ENCODE measurements at places on chromosomes 3 and 15.
A peak's percentile ranks its signal among the peaks of the same experiment; 100 is the strongest.

DNA sequence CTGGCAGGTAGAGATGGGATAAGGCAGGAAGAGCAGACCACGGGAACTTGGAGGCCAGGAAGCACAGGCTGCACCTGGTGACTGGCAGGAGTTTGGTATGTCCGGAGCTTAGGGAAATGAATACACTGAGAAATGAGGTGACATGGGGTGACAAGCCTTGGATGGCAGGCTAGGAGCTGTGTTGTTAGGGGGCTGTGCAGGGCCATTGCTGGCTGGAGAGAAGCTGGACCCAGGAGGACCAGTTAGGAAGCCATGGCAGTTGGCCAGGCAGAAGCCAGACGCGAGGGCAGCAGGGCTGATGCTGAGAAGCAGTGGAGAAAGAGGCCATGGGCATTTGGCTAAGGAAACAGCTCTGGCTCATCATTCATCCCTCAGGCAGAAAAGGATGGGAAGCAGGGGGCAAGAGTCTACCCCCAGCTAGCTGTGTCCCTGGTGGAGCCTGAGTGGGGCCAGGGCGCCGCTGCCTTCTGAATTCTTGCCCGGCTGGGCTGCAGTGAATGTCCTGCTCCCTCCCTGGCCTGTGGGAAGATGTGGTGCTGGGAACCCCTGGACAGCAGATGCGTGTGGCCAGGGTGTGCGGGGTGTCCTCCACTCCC is 255.8 kb downstream of the FAM43A start:
- no peak for DNase-seq

- DNase-seq = no peak
These were observed 20.4 kb upstream of the NTRK3 start for GRCh38 chr15:88276821-88277410.

- no peak for DNase-seq
These were observed 25.8 kb downstream of the AQP9 start for GRCh38 chr15:58163985-58164384.

DNA sequence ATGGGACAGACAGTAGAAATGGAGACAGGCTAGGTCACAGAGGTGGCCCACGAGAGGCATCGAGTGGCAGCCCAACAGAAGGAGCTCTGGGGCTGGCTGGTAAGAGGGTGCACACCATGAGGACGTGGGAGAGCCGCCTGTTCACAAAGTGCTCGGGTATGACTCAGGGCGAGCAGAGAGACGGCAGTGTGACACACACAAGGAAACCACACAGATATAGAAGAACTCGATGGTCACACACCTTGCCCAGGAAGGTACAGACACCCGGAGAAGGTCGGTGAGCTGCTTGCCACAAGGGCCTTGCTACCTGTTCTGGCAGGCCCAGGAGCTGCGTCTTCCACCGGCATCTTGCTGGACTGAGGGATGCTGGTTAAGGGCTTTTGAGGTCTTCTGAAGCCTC is 50.2 kb downstream of the CA12 start:
- no peak for DNase-seq

- DNase-seq = no peak
These were observed 23.5 kb downstream of the PLCL2 start for GRCh38 chr3:16908016-16908807.

DNA sequence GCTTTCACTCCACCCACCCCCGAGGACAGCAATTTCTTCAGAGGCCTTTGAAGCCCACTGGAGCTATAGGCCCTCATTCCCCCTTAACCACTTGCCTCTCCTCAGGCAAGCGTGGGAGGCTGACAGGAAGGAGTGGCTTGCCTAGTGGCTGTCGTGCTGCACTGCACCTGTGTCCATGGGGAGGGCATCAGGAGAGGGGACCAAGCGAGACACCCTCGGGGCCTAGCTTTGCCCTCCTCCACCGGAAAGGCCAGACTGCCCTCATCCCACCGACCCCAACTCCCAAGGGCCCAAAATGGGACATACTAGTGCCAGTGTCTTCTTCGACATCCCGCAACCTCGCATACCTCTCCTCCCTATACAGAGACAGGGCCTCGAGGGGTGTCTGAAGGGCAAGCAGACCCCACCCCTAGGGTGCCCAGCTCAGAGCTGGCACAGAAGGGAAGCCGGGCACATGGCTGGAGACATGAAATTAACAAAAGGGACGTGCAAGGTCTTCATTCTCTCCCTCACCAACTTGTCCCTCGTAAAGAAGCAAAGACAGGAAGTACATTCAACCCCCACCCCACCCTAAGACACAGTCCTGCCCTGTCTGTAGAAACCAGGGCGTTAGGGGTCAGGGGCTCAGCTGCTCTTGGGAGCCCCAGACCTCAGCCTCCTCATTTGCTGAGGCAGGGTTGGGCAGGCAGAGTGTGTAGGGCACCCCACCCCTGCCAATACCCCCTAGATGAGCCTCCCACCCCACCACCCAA is 24.3 kb downstream of the VIPR1 start:
- DNase-seq = peak; percentile 40

DNA sequence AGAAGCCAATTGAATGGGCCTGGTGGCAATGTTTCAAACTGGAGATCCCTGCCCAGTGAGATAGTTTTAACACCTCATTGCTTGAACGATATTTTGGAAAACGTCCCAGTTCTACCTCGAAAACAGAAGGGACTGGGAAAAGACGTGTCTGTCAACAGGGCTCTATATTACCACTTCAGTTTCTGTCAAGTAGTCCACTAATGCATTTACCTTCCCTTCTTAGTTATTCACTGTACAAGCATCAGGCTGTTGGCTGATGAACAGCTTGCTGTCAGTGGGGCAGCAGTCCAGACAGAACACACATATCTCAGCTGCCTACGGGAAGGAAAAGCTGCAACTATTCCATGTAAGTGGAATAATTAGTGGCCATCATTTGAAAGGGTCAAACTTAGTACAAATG is 794.7 kb upstream of the GBE1 start:
- no peak for DNase-seq

GRCh38 chr3:184345317-184346144 is 8.1 kb downstream of the FAM131A start:
- DNase-seq = no peak

DNA sequence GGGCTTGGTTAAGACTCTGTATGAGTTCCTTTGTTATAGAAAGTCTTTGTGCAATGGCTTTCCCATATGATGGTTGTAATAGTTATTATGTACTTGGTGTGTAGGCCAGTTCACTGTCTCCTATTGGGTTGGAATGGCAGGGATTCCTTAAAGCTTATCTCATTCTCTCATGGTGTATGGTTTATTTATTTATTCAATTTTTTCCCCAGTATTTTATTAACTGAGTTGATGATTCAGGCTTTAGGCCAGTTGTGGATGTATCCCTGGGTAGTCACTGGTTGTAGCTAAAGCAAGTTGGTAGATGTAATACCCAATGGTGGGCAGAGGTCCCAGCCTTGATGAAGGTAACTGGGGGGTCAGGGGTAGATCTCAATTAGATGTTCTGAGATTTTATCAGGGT is 349.4 kb downstream of the DOCK3 start:
- no peak for DNase-seq

- DNase-seq = no peak
These were observed 37.8 kb downstream of the LMCD1 start for GRCh38 chr3:8539419-8539818.

- DNase-seq = no peak
These were observed 491.3 kb upstream of the IL12A start for GRCh38 chr3:159497361-159497760.

DNA sequence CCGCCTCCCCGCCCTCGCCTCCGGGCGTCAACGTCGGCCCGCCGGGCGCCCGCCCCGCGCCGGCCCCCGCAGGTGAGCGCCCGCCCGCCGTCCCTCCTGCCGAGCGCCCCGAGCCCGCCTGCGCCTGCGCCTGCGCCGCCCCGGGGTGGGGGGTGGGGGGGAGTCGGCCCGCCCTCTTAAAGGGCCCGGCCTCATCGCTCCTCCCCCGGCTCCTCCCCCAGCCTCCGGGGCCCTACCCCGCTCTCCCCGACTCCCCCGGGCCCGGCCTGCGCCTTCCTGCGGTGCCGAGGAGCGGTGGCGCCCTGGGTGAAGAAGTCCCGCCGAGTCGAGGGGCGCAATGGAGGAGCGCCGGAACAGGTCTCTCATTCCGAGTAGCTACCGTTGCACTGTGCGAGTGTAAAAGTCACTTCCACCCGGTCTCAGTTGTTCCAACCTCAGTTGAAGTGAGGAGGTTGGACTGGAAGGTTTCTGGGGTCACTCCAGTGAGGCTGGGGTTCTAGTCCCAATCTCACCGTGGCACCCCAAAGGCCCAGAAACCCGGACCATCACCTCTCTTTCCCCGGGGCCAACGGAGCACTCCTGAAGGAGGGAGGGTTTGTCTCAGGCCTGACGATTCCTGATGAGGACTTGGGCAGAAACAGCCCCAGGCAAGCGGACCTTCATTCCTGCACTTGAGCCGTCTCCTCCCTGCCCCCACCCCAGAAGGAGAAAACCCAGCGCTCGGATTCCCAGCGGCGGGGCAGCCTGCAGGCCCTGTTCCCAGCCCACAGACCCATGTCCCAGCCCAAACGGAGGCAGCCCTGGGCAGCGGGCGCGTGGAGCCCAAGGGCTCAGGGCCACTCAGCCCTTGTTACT is 1.5 kb upstream of the TNK2 start:
- peak; percentile 80 for DNase-seq

DNA sequence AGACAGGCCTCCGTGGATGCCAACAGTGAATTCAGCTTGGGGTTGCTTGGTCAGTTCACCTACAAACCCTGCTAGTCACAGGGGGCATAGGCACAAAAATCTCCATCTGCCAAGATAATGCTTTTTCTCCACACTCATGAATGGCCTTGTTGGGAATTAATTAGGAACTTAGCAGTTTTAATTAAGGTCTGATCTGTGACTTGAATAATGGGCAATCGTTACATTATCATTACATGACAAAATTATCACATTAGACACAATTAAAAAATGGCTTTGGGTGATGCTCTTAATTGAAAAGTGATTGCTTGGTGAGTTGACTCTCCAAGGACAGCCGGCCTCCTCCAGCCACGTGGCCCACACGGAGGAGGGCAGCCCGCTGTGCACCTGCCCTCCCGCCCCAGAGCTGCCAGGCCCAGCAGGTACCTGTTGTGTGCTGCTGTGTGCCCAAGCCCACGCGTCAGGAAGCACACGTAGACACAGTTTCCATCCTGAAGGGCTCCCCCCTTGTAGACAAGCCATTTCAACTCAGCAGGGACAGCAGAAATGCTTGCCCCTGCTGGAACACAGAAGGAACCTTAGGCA is 274.2 kb downstream of the OCA2 start:
- DNase-seq = no peak

- peak; percentile 72 for DNase-seq
These were observed 162.4 kb upstream of the CGNL1 start for GRCh38 chr15:57213862-57214261.

GRCh38 chr3:69458803-69459365 is 73.0 kb upstream of the FRMD4B start:
- DNase-seq = peak; percentile 93

- DNase-seq = peak; percentile 1
These were observed 787.7 kb downstream of the MCTP2 start for GRCh38 chr15:95018888-95019545.

- DNase-seq = no peak
These were observed 11.6 kb upstream of the SEMA5B start for GRCh38 chr3:123039178-123039577.

DNA sequence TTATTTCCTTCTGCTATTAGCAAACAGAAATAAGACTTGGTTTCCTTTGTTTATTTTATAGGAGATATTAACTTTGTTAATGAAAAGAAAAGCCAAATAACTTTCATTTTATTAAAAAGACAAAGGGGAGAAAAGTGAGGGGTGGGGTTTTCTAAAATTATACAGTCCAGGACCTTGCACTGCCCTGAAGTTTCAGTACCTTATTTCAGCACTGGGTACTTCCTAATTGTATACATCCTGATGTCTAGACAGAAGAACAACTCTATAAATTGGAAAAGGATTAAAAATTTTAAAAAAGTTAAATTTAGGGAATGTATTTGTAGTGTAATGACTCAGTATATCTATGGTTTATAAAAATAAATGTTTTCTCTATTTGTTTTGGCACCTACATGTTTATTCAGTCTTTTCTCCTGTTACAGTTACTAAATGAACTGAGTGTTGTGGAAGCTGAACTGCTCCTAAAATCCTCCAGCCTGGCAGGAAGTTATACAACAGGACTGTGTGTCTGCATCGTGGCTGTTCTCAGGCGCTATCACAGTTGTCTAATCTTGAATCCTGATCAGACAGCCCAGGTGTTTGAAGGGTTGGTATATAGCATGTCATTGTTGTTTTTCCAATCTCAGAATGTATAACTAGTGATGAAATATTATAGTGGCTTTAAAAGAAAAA is 27.6 kb upstream of the P2RY13 start:
- DNase-seq = no peak

DNA sequence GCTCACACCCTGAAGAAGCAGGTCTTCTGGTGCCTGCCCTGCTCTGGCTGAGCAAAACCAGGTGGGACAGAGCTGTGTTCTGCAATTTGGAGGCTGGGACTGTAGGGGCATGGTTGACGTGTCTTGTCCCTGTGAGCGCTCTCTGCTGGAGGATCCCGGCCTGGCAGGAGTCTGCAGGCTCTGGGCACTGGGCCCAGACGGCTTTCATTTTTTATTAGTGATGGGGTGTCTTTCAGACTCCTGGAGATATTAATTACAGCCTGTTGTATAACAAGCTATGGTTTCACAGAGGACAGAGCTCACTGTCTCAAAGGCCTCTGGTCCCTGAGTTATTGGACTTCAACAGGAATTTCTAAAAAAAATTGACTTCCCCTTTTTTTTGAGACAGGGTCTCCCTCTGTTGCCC is 29.5 kb upstream of the ZNF710 start:
- peak; percentile 68 for DNase-seq

DNA sequence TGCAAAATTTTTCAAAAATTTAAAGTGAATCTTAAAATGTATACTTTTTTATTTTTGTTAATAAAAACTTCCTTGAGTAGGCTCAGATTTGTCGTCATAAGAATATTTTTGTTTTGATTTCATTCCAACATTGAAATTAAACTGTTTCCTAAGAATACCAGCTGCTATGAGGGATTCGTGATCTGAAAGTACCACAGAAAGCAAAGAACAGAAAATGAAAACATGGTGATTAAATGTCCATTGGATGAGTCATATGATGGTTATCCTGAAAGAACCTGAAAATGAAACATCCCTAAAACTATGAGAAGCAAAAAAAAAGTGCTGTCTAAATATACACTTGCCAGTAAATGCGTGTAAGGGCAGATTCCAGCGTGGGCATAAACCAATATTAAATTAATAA is 143.8 kb downstream of the GMNC start:
- no peak for DNase-seq

Data from common myeloid progenitor, CD34-positive (primary cell).